ENCODE measurements at places on chromosomes 5 and 9. TPM values are rescaled to one million over a fixed set of nuclear protein-coding genes. Genes with fewer than 3 reads are reported as not detected.

GRCh38 chr9:16153221-16153620 is 600.4 kb downstream of the CCDC171 start:
- no peak for DNase-seq

DNA sequence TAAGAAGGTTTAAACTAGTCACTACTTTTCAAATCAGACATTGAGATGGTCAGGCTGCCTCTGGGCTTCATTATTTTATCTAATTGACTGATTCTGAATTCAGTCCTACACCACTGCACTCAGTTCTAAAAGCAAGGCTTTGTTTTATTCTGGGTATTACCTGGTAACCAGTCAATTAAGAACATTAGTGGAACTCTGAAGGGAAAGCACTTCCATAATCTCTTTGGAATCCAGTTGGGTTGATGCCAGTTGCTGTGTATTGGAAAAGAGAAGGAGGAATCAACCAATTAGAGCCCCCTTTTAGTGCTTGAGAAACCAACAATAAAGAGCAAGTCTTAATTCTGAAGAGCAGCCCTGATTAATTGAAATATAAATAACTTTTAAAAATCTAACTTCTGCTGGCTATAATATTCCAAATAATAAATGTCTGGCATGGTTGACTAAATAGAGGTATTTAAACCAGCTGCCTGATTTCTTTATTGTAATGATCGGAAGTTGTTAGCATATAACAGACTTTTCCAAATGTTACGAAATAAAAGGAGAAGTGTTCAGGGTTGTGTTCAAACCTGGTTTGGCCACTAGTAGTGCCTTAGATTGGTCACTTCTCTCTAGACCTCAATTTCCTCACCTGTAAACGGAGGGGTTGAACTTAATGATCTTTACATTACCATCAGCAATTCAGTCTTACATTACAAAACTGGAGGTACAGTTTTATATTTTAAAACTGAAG is 32.0 kb downstream of the CPEB4 start:
- no peak for DNase-seq

- DNase-seq = no peak
These were observed 3.0 kb upstream of the SYNPO start for GRCh38 chr5:150637245-150638052.

GRCh38 chr5:73328640-73329039 is 119.9 kb downstream of the FOXD1 start:
- no peak for DNase-seq

- no peak for DNase-seq
These were observed 68.7 kb upstream of the ADAMTSL1 start for GRCh38 chr9:18405240-18405639.

DNA sequence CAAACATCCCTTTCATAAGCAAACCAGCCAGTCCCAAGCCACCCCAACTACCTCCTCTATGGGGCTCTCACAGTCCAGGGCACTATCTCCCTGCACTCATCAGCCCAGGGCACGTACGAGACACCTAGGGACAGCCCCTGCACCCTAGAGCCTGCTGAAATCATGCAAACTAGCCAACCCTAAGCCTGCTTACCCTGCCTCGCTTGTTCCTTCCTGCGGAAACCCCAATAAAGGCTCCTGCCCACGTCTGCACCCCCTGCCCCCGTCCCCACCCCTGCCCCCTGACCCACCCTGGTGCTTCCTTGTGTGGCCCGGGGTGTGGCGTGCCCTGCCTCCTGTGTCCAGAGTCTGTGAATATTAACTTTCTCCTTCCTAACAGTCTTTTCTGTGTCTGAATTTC is 135.9 kb downstream of the GADD45G start:
- peak; percentile 44 for DNase-seq

- DNase-seq = no peak
These were observed 159.8 kb upstream of the KLF9 start for GRCh38 chr9:70574151-70574837.

DNA sequence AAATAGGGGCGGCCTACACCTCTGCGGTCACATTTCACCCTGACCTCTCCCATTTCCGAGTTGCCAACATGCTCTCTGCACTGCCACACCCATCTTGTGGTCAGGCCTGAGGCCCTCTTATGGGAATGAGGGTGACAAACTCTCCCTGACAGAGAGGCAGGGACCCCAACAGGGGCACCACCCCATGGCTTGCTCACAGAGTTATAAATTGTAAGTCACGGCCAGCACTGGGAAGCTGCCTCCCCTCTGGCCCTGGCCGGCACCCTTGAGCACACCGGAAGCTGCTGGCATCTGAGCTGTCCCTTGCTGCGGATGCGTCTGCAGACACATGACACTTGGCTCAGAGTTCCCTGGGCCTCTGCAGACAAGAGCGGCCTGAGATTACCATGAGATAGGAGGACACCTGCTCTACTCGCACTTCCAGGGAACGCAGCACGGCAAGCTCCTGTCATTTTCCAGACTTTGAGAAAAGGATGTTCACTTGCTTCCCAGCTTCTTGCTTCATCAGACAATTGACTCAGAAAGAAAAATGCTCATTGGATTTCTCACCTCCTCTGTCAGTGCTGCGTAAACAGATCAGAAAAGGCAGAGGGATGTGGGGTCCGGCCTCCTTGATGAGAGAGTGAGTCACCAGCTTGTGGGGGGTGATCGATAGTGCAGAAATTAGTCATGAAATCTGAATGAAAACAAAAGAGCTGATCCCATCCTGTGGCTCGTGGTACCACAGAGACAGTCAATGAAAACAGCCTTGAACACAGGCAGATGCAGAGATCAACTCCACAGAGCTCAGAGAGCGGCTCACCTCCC is 269.8 kb downstream of the SYK start:
- DNase-seq = peak; percentile 62

- peak; percentile 20 for DNase-seq
These were observed 1.6 kb downstream of the KDM4C start for GRCh38 chr9:6759185-6759977.

DNA sequence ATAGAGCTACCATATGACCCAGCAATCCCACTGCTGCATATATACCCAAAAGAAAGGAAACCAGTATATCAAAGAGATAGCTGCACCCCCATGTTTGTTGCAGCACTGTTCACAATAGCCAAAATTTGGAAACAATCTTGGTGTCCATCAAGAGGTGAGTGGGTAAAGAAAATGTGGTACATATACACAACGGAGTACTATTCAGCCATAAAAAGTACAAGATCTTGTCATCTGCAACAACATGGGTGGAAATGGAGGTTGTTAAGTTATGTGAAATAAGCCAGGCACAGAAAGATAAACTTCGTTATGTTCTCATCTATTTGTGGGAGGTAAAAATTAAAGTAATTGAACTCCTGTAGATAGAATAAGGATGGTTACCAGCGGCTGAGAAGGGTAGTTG is 145.0 kb downstream of the MED27 start:
- no peak for DNase-seq

- no peak for DNase-seq
These were observed 607.9 kb downstream of the KCTD16 start for GRCh38 chr5:144778561-144778960.

GRCh38 chr9:113756476-113757192 is 119.5 kb upstream of the ZNF618 start:
- DNase-seq = no peak

DNA sequence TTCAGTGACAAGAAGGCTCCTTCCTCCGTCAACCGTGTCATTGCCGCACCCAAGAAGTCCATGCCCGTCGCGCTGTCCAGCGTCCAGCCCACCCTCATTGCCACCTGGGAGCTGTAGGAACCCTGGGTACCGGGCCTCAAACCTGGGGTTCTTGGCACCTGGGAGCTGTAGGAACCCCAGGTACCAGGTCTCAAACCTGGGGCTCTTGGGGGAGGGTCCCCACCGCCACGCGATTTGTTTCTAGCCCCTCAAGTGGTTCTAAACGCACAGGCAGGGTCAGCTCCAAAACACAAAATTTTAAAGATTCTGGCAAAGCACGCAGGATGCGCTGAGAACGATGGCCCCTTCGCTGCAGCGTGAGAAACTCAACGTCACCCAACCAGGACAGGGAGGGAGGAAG is 17.7 kb downstream of the LHX3 start:
- DNase-seq = no peak

DNA sequence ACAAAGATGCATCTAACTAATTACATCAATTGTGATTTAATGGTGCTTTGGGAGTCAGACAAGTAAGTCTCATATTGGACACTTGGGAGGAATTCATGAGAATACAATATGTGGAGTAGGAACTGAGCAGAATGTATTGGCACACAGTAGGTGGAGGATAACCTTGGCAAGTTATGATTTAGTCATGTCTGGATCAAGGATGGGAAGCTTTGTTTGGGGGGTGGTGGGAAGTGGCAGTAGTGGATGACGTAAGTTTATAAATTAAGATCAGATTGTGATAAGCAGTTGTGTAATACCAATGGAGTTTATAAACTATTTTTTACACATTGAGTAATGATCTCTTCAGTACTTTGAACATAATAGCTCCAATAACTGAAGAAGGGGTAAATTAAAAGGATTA is 67.0 kb downstream of the SGCD start:
- DNase-seq = no peak

DNA sequence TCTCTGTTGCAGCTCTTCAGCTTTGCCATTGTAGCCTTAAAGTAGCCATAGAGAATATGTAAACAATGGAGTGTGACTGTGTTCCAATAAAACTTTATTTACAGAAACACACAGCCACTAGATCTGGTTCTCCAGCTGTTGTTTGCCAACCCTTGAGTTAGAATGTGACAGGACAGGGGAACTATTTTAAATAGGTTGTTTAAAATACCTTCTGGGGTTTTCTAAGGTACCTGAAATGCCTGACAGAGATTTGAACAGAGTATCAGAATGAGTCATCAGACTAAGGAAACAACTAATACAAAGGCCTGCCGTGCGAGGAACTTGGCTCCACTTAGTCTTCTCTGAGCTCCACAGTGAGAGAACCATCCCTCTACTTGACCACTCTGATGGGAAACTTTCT is 85.4 kb downstream of the HSD17B4 start:
- DNase-seq = no peak

GRCh38 chr9:134970719-134971118 is 53.0 kb upstream of the FCN1 start:
- no peak for DNase-seq

The PCDHGB4 gene
- total RNA-seq = 0.34 TPM

The TPD52L3 gene
- not detected for total RNA-seq

The C8G gene
- 0.76 TPM for total RNA-seq

The CHSY3 gene
- total RNA-seq = not detected

The ADAMTSL1 gene
- not detected for total RNA-seq

The SPATA6L gene
- 0.21 TPM for total RNA-seq

The WNT8A gene
- not detected for total RNA-seq

The PTGER4 gene
- 30.4 TPM for total RNA-seq

The CATSPER3 gene
- total RNA-seq = 0.34 TPM

The UGCG gene
- total RNA-seq = 14.4 TPM

The TLX3 gene
- not detected for total RNA-seq

The ADAMTS13 gene
- total RNA-seq = 1.5 TPM
